Activated CD8-positive, alpha-beta memory T cell treated with anti-CD3 and anti-CD28 coated beads for 1 hour (primary cell): ENCODE measurements at places on chromosomes 4 and X.

- no peak for DNase-seq
Measured at GRCh38 chr4:13917015-13917414, 289.5 kb upstream of the BOD1L1 start.

- DNase-seq = no peak
Measured at GRCh38 chrX:93594780-93595179, 78.6 kb downstream of the NAP1L3 start.

GRCh38 chrX:30488092-30488491 is 89.5 kb downstream of the TASL start:
- DNase-seq = no peak

- DNase-seq = no peak
Measured at GRCh38 chr4:168109527-168109926, 17.2 kb downstream of the ANXA10 start.

DNA sequence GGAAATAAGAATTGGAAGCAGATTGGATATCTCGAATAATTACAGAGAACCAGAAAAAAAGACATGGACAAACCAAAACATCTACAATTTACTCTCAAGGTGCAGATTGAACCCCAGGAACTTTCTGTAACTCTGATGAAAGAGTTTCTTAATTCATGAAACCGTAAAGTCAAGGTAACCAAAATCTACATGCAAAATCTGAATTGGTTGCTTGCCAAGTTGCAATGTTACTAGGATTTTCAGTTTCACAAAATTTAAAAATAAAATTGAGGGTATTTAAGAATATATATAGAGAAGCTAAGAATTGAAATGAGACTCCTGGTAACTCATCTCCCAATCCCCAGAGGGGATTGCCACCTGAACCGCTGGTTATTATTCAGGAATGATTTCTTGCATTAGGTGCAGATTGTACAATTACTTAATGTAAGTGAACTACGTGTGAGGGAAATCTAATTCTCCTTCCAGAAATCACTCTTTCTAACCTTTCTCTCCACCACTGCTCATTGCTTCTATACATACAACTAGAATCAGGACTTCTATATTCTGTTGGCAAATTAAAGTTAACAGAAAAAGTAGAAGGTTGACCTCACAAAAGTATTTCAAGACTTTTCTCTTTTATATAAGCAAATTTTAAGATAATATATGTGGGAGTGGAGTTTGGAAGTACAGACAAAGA is 221.5 kb upstream of the NDST4 start:
- DNase-seq = no peak

DNA sequence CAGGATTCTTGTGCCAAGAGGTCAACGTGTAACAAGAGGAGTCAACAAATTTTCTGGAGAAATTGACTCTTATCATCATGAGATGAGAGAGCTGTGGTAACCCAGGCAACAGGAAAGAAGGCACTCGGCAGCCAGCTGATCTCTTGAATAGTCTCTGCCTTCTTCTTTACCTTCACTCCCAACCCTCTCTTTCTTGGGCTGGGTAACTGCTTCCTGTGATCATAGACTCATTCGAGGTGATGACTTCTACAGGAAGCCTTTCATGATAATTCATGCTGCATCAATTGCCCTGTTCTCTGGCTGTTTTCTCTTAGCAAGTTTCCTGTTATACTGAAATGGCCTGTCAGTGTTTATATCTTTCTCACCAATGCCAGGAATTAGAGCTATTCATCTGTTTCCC is 70.8 kb upstream of the FSTL5 start:
- no peak for DNase-seq
